Head of caudate nucleus (tissue), 42 donors: ENCODE measurements at places on chromosomes 1 and 21.

DNA sequence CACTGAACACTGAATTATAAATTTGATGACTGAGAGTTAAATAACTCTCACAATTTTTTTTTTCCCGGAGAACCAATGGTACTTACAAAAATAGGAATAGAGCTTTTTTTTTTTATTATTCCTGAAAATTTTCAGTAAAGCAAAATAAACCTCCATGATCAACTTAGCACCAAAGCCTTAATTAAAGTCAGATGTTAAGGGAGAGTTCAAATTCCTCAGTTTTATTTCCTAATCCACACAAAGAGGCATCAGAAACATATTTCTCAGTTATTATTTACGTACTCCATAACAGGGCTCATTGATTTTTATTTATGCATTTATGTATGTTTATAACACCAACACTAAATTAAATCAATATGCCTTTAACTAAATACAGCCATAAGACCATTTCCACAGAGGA lies 55.5 kb downstream of the PLPPR5 start:
- no peak for DNase-seq

- no peak for DNase-seq
Observed at GRCh38 chr1:33366762-33367484, 46.0 kb upstream of the A3GALT2 start.

DNA sequence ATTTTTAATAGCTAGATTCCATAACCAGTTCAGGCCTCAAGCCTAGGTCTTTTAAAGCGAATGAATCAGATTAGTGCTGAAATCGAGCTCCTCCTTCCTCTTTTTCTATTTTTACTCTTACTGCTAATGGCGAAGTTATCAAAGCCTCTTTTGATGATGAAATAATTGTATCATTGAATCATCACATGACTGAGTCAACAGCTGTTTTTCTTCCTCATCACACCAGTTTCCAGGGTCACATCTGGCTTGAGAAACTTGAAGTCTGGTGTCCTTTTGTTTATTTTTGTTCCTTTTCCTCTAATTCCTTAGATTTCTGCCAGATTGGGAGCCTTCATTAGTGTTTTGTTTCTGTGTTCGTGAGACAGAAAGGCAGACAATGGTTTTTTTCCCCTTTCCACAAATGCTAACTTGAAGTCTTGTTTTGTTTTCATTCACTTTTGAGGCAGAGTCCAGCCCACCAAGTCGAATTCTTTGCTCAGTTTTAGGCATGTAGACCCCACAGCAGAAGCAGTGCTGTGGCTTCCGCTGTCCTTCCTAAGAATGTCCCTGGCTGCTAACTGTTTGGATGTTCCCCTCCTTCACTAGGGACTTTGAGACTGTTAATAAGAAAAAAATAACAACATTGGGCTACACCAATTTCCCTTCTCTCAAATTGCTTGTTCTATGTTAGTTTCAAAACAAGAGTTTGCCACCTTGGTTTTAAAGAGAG lies 51.9 kb upstream of the FMOD start:
- no peak for DNase-seq

DNA sequence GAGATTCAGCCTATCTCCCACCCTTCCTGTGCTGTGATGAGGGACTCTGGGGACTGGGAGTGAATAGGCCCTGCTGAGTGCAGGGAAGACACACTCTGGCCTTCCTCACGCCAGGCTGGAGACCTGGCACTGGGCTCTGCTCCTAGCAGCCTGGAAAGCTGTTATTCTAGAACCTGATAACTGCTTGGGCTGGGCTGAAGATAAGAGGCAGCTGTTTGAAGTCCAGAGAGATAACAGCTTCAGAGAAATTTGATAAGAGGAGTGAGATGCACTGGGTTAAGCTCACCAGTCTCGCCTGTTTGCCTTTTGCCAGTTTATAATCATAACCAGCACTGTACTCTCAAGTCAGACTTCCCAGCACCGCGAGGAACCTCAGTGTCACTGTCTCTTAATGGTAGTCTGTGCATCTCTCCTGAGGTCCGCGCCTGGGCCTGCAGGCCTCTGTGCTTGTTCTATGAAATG lies 46.6 kb upstream of the GPR37L1 start:
- DNase-seq: no peak

GRCh38 chr1:179322557-179322956 lies 29.0 kb downstream of the SOAT1 start:
- no peak for DNase-seq

DNA sequence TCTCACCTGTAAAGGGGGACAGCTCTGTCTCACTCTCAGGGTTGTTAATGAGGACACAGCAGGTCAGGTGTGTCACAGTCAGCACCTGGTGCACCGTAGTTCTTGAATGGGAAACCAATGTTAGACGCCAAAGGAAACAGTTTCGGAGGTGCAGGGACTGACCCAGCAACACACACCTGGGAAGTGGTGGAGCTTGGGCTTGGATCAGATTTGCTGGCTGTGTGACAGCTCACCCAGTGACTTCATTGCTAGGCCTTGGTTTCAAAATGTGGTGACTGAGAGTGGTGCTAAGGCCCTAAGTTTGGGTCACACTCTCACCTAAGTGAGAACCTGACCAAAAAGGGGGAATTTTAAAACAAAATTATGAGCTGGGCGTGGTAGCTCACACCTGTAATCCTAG lies 34.9 kb downstream of the ALPL start:
- no peak for DNase-seq
